H1 (cell line): ENCODE measurements at places on chromosomes 3 and 15.

- H3K27ac ChIP-seq = no peak overlapping the region
- no peak overlapping the region for H3K4me3 ChIP-seq
- no peaks in the 10 kb centered on the region for H3K27me3 ChIP-seq
- H3K4me1 ChIP-seq = peaks cover 7% of the 10 kb centered on the region; the same call in 1 of the 2 replicates
- DNase-seq = no peak
These were observed 161.3 kb upstream of the SLC2A2 start for GRCh38 chr3:171187706-171188290.

DNA sequence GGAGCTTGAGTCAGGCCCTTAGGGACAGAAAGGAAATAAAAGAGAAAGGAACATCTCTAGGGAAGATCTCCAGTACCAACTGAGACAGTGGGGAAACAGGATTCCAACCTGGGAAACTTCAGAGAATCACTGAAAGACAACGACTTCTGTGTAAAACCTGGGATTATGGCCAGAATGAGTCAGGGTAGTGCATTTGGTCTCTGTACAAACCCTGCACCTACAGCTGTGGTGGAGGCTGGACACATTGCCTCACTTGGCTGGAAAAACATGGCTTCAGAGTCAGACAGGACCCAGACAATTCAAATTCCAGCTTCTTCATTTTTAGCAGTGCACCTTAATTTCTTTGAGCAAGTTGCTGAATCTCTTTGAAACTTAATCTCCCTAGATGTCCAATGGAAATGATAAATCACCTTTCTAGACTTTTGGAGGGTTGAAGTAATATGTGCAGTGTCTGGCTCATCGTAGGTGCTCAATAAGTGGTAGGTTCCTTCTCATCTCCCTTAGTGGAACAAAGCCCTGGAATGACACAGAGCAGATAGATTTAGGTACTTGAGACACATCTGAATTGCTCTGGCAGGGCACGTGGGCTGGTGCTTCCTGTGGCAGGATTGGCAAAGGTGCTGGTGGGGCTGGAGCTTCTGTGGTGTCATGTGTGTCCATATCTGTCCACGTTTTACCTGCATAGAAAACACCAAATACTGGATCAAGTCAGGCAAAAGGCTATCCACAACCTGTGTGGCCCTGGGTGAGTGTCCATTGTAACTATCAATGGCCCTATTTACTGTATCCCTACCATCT is 6.1 kb upstream of the CLSTN2 start:
- no peak for DNase-seq
- H3K27me3 ChIP-seq = no peaks in the 10 kb centered on the region; the same call in 1 of the 2 replicates
- no peak overlapping the region for H3K27ac ChIP-seq
- no peak overlapping the region for H3K4me3 ChIP-seq

DNA sequence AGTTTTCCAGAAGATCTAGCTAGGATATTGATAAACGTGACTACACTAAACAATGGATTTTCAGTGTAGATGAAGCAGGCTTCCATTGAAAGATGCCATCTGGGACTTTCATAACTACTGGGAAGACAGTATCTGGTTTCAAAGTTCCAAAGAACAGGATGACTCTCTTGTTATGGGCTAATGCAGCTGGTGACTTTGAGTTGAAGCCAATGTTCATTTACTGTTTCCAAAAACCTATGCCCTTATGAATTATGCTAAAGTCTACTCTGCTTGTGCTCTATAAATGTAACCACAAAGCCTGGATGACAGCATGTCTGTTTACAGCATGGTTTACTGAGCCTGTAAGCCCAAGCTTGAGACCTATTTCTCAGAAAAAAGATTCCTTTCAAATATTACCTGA is 245.4 kb downstream of the GBE1 start:
- H3K27ac ChIP-seq = no peak overlapping the region
- no peaks in the 10 kb centered on the region for H3K36me3 ChIP-seq
- H3K4me1 ChIP-seq = no peaks in the 10 kb centered on the region
- no peaks in the 10 kb centered on the region for H3K27me3 ChIP-seq
- H3K4me3 ChIP-seq = no peak overlapping the region

GRCh38 chr3:134606033-134607025 is 44.5 kb downstream of the KY start:
- no peak overlapping the region for H3K4me3 ChIP-seq
- H3K36me3 ChIP-seq = no peaks in the 10 kb centered on the region
- no peaks in the 10 kb centered on the region for H3K27me3 ChIP-seq
- no peak for DNase-seq
- H3K4me1 ChIP-seq = peaks cover 5% of the 10 kb centered on the region; the same call in 1 of the 2 replicates

DNA sequence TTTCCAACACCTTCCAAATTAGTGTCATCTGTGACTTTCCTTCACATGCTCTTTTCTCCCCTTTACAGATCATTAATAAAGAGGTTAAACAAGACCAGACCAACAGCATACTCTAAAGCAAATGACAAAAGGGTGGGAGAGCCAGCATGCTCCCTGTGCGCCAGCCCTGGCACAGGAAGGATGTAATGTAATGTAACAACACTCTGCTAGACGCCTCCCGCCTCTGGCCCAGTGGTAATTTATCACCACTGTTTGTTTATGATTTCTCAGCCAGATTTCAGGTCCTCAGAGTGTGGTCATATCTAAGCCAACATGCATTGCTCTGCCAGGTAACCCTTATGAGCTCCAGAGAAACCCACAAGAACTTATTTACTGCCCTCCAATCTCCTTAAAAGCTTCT is 189.5 kb upstream of the WNT5A start:
- H3K36me3 ChIP-seq = no peaks in the 10 kb centered on the region
- H3K4me1 ChIP-seq = no peaks in the 10 kb centered on the region
- H3K27ac ChIP-seq = no peak overlapping the region
- H3K27me3 ChIP-seq = no peaks in the 10 kb centered on the region
- H3K4me3 ChIP-seq = no peak overlapping the region
- DNase-seq = no peak
